ENCODE measurements at places on chromosomes 13 and 19.

DNA sequence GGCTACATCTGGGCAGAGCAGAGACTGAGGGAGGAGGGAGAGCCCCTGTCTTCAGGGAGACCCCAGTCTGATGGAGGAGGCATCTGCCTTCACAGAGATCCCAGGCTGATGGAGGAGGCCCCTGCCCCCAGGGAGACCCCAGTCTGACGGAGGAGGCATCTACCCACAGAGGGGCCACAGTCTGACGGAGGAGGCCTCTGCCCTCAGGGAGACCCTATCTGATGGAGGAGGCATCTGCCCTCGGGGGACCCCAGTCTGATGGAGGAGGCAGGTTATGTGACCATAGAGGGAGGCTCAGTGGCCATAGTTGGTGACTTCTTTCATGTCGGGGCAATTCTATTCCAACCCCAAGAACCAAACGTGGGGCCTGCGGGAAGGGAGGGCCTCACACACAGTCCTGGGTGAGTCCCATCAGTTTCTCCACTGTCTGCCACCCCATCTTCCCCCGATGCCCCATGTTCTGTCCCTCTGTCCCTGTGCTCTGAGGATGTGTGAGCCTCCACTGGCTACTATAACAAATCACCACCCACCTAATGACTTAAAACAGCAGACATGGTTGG lies 14.3 kb downstream of the MISP start:
- DNase-seq, result no peak

GRCh38 chr19:19486343-19487076 lies 28.8 kb downstream of the TSSK6 start:
- no peak for DNase-seq

DNA sequence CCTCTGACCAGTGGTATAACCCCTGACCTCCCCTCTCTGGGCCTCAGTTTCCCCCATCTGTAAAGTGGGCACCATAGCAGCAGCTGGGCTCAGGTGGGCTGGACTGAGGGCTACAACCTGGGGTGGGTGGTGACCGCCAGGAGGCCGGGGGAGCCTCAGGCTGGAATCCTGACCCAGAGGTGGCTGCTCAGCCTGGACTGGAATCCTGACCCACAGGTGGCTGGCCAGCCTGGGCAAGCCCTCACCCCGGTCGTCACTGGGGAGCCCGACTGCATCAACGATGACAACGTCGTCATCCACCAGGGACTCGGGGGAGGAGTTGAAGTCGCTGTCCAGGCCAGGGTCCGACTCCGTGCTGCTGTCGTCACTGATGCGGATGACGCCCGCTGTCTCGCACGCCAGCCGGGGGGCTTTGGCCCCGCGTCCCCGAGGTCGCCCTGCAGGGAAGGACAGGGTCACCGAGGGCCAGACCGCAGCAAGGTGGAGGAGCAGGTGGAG lies 10.2 kb downstream of the GPX4 start:
- no peak for DNase-seq

- DNase-seq, result no peak
Measured at GRCh38 chr19:6644796-6645195, 25.2 kb downstream of the TNFSF14 start.

GRCh38 chr13:28610996-28611395 lies 47.9 kb upstream of the POMP start:
- no peak for DNase-seq

- DNase-seq, result no peak
Measured at GRCh38 chr19:42229855-42230351, 9.8 kb downstream of the ZNF526 start.

DNA sequence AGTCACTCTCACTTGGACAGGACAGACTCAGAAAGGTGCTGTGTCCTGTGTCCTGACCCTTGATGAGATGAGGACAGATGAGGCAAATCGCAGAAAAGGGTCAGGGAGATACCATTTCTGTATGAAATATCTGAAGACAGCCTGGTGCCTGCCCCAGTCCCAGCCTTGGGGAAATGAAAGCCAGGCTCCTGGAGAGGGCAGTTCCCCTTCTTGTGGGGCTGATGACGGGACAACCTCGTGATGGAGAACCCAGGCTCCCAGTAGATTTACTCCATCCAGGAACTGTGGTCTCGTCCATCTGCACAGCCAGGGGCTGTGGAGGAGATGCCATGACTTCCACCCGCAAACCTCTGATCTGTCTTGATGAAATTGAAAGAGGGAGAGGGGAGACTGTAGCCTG lies 13.8 kb downstream of the LILRB1 start:
- DNase-seq, result no peak

GRCh38 chr13:97932036-97932435 lies 21.4 kb upstream of the IPO5 start:
- DNase-seq, result no peak

DNA sequence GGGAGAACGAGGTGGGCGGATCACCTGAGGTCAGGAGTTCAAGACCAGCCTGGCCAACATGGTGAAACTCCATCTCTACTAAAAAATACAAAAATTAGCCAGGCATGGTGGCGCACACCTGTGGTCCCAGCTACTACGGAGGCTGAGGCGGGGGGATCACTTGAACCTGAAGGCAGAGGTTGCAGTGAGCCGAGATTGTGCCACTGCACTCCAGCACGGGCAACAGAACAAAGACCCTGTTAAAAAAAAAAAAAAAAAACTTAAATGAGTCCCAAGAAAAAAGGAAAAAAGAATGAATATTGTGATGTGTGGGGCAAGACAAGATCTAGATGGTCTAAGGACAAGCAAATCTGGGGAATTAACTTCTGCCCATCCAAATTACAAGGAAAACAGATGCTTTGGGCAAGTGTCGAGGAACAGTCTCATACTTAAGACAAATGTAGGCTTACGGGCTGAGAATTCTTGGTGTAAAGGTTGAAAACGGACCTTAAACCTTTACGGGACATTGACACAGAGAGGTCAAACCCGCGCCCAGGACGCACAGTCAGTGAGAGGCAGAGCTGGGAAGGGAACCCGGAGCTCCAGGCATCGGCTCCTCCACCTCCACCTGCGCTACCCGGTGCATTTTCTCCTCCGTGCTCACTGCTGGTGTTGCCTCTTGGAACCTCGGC lies 656 bp upstream of the ZNF324 start:
- no peak for DNase-seq

- DNase-seq, result no peak
Measured at GRCh38 chr13:32195713-32196112, 119.5 kb downstream of the ZAR1L start.

GRCh38 chr19:30020189-30020588 lies 78.2 kb downstream of the URI1 start:
- no peak for DNase-seq

GRCh38 chr19:23882493-23882892 lies 32.2 kb upstream of the ZNF726 start:
- DNase-seq, result no peak

GRCh38 chr13:97188207-97188606 lies 33.9 kb upstream of the MBNL2 start:
- no peak for DNase-seq

DNA sequence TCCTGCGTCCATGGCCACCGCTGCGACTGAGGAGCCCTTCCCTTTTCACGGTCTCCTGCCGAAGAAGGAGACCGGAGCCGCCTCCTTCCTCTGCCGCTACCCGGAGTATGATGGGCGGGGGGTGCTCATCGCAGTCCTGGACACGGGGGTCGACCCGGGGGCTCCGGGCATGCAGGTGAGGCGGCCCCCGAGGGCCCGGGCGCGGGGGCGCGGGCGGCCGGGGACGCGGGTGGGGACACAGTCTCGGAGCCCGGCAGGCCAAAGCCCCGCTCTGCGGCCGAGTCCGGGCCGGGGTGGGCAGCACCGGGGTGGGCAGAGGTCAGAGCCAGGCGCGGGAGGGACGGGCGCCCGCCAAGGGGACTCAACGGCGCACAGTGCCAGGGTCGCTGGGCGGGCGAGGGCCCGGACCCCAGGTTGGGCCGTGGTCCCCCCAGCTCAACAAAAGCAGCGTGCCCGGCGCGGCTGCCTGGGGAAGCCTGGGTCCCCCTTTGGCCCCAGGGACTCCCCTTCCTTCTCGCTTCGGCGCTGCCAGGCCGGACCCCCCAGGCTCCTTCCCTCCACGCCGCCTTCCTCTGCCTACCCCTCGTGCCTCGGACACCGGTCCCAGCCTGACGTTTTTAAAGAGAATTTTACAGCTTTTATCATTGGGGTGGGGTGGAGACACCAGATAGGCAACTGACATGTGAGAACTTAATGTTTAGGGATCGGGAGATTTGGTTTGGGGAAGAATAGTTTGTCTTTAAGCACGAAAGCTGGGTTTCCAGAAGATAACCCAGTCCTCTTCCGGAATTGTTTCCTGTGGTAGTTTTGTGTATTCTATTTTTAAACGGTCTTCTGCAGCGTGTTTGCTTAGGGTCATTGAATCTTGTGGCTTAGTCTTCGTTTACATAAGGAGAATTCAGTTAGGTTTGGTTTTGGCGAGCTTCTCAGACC lies 509 bp downstream of the TPP2 start:
- no peak for DNase-seq

GRCh38 chr13:111562716-111563115 lies 242.3 kb downstream of the TEX29 start:
- no peak for DNase-seq

DNA sequence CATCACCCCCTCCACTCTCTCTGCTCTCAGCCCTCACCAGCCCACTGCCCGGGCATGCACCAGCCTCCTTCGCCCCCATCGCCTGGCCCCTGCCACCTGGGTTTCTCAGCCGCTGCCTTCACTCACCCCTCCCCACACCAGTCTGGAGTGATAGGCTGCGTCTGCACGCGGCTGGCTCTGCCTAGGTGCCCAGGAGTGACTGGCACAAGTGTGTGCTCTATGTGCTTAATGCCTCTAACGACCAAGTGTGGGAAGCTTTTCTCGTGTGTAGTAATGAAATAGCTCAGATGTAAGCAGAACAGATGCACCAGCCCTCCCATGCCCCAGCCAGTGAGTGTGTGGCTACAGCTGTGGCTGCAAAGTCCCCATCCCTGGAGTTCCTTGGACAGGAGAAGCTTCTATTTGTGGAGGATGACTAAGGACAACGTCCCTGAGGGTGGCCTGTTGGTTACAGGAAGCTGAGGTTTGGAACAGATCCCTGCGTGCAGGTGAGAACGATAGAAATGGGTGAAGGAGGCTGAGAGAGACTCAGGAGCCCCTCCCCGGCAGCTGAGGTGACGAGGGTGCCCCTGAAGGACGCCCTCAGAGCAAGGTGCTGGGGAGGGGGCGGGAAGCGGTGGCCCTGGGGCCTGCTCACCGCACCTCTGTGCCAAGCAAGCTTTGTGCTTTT lies 35.6 kb downstream of the ATP11A start:
- no peak for DNase-seq

- DNase-seq, result no peak
Measured at GRCh38 chr19:46719629-46720502, 3.0 kb upstream of the PRKD2 start.

GRCh38 chr13:26589226-26589625 lies 31.7 kb downstream of the WASF3 start:
- DNase-seq, result no peak

- no peak for DNase-seq
Measured at GRCh38 chr19:13098277-13099072, 4.2 kb downstream of the LYL1 start.

- no peak for DNase-seq
Measured at GRCh38 chr19:36745870-36746269, 26.7 kb downstream of the ZNF850 start.

DNA sequence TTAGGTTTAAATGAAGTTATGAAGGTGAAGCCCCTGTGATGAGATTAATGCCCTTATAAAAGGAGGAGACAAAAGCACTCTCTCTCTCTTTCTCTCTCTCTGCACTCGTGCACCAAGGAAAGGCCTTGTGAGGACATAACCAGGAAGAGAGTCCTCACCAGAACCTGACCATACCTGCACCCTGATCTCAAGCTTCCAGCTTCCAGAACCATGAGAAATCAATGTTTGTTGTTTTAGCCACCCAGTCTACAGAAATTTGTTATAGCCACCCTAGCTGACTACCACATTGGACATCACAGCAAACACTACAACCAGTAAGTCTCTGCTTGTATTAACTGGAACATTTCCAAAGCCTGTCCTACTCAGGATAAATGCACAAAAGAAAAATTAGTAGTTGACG lies 34.7 kb upstream of the WDFY2 start:
- no peak for DNase-seq

- DNase-seq, result no peak
Measured at GRCh38 chr13:36211567-36211966, 2.8 kb downstream of the SOHLH2 start.

- no peak for DNase-seq
Measured at GRCh38 chr19:33098055-33098534, 17.1 kb downstream of the GPATCH1 start.

DNA sequence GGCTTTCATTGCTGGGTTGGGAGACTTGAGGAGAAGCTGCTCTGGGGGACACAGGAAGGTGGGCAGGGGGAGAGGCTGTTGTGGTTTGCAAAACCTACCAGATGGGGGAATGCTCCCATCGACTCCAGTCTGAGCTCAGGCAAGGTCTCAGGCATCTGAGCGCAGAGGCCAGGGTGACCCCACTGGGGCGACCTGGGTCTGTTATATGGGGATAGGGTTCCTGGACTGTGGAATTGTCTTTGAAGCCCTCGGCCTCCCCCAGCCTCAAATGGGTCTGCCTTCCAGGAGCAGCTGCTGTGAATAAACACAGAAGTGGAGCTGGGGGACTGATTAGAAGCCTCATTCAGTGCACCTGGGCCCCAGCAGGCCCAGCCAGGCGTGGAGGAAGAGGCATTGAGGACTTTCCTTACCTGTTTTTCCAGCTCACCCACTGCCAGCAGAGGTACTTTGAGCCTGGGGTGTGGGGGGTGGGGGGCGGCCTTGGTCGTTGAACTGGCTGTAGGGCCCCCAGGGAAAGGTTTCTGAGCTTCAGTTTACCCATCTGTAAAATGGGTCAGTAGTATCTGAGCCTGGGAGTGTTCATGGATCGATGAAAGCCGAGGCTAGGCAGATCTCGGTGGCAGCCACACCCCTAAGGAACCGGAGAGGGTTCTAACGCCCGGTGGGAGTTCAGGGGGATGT lies 1.4 kb downstream of the CERS4 start:
- no peak for DNase-seq

DNA sequence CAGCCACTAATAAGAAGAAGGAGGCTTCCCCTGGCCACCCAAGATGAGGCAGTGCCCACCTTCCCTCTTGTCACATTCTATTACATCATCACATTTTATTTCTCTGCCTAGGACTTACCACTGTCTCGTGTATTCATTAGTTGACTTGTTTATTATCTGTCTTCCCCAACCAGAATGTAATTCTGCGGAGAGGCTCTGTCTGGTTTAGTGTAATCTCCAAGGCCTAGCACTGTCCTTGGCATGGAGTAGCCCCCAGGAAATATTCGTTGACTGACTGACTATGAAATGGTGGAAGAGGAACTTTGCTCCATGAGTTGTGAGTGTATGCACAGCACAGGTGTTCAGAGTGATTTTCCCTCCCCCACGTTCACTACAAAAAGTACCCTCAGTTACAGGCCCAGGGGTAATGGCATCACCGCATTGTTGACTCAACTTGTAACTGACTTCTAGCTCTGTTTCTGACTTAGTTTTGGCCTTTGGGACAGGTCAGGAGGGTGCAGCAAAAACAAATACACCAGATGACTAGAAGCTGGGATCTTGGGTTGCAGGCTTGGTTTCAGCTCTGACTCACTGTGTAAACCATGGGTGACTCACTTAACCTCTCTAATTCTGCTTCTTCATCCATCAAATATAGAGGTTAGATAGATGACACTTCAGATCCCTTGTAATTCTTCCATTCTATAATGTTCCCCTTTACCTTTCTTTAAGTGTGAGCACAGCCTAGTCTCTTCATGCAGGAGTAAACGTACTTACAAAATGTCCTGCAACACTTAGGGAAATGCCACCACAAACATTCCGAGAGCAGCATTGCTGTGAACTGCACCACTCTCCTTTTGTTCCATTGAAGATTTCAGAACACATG lies 229.7 kb downstream of the KCNRG start:
- peak; percentile 14 for DNase-seq
